ENCODE measurements at places on chromosomes 2 and 18.

- DNase-seq = no peak
These were observed 46.1 kb upstream of the THOC1 start for GRCh38 chr18:313931-314330.

DNA sequence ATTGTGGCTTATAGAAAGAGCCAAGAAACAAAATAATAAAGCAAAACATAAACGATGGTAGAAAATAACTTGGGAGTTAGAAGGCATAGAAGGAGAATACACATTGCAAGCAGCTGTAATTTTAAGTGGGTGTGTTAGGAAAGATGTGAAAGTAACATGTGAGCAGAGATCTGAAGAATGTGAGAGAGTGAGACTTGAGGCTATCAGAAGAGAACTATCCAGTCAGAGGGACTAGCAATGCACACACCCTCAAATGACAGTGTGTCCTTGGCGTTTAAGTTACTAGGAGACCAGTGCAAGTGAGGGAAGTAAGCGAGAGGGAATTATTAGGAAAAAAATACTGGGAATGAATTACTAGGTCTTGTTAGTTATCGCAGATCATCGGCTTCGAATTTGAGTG, 304.9 kb downstream of the DSEL start:
- DNase-seq = no peak

DNA sequence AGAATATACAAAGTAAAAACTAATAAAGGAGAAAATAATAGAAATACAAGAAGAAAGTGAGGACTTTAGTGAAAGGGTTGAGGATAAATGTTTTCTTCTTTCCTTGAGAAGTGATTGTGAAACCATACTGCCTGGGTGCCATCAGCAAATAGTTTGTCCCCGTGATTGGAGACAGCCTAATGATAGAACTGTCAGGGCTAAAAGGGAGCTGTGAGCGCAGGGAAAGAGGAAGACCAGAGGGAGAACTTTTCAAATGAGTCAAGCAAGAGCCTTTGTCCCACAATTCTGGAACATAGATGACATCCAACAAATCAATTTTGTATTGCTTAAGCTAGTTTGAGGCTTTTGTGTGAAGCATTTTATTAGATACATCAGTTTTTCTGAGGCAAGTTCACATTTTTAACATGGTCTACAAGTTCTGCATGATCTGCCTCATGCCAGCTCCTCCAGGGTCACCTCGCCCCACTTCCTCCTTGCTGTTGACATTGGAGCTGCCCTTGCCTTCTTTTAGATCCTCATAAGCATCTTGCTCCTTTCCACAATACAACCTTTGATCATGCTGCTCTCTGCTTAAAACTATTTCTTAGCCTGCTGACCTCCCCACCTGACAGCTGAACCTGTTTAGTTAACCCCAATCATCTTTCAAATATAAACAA, 213.4 kb upstream of the REG3G start:
- no peak for DNase-seq

GRCh38 chr2:240142859-240143258, 2.4 kb upstream of the OTOS start:
- no peak for DNase-seq

DNA sequence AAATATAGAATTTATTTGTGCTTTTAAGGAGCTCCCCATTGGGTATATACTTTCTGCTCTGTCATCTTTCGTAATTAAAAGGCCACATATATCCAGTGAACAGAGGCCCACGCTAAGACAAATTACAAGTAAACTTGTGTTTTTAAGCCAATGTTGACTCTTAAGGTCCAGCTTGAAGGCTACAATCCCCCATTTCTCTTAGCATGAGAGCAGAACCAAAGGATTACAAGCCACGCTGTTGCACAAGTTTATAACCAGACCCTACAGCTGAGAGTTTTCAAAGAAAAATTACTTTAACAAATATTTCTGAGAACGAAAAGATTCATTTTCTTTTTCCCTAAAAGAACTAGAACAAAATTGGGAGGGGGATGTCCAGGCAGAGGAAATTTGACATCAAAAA, 471.0 kb downstream of the TXNL1 start:
- no peak for DNase-seq

GRCh38 chr2:81324046-81324445, 1019.5 kb upstream of the LRRTM1 start:
- no peak for DNase-seq

DNA sequence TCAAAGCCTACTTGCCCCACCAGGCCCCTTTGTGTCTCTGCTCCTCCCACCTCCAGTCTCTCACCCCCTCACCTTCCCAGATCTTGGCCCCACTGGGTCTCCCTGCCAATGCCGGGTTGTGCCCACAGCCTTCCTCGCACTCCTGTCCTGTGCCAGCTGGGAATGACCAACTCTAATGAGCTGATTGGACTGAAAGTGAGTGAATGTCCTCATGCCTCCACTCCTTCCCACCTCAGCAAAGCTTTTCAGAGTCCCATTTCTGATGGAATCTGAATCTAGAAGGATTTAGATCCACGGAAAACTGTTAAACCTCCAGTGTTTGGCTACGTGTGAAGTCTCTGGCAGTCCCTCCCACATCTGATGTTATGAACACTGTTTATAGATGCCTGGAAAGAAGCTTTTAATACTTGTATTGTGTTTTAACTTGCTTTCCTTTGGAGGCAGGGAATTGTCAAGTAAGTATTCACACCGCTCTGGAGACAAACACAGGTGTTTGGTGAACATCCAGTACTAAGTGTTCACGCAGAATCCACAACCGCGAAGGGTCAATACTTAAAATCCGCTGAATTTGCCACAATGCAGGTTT, 103.9 kb downstream of the RTN4 start:
- no peak for DNase-seq

DNA sequence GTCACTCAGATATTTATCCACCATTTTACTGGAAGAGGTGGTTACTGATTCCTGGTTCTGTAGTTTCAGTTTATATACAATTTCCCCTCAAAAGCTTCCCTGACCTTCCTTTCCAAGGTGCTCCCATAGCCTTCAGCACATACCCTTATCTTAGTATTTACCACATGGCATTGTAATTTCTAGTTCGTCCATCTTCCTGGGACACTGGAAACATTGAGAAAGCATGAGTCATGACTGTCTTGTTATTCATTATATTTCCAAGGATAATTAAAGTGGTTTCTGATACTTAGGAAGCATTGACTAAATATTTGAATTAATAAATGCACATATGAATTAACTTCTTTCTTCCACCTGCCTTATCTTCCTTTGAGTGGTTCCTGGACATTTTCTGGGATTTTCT, 203.8 kb downstream of the ETAA1 start:
- no peak for DNase-seq

DNA sequence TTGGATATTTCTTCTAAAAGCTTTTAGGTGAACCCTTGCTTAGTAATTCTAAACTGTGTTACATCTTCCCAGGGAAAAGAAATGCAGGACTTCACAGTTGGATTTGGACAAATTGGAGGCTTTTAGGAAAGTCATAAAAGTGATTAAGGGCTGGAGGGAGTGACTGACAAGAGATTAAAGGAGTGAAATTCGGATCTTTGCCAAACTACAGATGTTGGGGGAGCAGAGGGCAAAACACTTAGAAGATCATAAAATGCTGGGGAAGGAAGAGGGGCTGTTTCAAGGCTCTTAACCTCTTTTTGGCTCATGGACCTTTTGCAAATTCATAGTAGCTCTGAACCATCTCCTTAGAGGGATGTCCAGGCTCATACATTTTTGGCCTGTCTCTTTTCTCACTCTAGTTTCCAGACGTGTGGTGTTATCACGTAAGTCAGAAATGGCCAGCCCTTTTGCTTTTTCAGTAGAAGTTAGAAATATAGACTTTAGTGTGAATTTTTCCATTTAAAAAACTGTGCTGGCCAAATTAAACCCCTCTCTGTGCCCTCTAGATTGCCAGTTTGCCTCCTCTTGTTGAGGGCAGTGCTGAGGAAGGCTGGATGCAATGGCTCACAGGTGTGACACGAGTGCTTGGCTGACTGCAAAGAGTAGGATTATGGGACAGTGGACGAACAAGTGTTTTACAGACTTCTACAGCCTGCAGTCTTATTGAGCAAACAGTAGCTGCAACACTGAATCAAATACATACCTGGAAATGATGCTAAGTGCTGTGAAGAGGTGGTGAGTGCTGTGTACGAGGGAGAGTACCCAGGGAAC, 109.9 kb downstream of the LYPD6B start:
- DNase-seq = no peak

GRCh38 chr2:130355578-130356431, at the start of gene PTPN18:
Gene PTPN18 (plus strand): TSS chr2:130356056. CDS start chr2:130356108, 52 bp downstream.
- DNase-seq = peak; percentile 63

DNA sequence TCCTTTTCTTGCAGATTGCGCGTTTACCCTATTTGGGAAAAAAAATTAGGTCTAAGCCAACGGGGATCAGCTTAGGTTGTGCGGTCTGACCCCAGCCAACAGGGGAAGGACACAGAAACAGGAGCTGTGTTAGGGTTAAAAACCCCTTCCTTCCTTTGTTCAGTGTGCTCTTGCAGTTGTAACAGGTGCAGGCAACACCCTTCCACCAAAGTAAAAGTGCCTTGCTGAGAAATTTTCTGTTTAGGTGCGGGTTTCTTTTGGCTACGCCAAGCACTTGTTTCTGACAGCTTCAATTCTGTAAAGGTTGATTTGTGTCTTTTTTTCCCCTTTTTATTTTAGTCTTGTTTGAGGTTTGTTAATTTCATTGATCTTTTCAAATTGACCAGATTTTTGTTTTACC, 92.5 kb downstream of the PTPN4 start:
- DNase-seq = no peak

- no peak for DNase-seq
These were observed 263.2 kb downstream of the TGIF1 start for GRCh38 chr18:3713166-3713565.

DNA sequence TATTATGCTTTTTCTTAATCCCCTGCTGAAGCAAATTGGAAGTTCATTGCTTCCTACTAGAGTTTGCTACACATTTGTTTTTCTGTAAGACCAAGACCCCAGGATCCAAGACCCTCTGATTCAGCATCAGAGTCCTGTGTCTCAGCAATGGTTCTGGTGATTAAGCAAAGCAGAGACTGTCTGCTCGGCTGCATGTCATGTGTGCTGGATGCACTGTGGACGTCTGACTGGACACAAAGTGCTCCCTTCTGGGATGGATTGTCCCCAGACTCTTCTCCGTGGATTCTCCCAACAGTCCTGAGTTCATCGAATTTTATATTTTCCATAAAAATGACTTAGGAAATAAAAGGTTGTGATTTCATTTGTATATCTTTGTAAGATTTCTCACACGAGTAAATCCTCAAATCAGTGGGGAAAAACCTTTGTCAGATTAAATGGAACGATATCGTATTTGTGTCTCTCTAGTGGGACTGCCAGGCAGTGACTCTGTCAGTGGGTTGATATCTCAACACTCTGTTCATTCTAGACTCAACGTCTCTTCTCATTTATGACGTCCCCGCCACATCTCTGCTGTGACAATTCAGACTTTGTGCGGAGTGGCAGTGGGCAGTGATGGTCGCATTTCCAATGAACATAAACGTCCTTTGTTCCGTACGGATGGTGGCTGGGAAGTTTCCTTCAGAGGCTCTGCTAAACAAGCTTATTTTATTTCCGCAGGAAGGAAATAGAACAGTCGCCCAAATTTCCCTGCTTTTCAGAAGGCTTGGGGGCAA, 58.6 kb downstream of the NCAPH start:
- DNase-seq = no peak

DNA sequence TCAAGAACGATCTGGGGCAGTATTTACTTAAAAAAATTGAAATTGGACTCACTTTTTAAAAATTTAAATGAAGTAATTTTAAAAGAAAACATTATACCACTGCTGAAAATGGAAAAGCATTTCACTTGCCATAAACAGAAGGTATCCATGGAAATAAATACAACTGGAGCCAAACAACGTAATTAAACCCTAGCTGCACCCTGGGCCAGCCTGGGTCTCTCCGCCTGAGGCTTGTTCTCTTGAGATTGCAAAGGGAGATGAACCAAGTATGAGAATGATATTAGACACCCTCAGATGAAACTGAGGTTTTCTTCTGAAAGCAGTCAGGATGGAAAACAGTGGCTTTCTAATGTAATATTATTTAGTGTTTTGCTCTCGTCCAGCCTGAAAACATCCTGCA, 264.4 kb downstream of the KCNE4 start:
- no peak for DNase-seq

- no peak for DNase-seq
These were observed 1.3 kb downstream of the YWHAQ start for GRCh38 chr2:9629222-9630116.

GRCh38 chr18:36811430-36811829, 17.4 kb downstream of the TPGS2 start:
- DNase-seq = no peak

DNA sequence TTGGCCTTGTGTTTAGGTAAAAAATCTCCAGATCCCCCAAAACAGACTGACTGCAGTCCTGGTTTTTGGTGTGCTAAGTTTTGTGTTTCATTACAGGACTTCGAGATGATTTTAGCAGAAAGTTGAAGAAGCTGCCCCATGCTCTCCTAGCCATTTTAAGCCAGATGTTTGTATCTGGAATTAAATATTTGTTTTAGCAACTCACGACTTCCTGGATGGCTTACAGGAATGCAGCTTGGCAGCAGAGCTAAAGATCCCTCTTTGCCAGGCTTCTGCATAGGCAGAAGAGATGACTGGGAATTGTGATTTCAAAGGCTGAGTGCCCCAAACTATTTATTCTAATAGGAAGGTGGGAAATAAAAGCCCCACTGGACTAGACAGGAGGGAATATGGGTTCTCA, 31.1 kb downstream of the ONECUT2 start:
- DNase-seq = no peak

DNA sequence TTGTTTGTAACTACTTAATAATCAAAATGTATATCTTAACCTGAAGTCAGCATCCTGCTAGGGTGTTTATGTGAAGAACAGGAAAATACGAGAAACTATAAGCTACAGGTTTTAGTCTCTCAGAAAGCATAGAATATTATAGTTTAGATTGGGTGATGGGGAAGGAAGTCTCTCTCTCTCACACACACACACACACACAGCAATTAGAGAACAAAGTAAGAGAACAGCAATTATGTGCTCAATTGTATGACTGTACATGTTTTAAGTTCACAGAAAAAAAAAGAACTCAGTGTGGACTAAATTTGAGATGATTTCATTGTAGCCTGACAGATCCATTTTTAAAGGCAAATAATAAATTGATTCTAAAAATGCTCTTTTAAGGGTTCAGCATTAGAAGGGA, 94.3 kb upstream of the ZNF516 start:
- no peak for DNase-seq

- no peak for DNase-seq
These were observed 119.1 kb upstream of the LYPD1 start for GRCh38 chr2:132789066-132789465.

GRCh38 chr2:229297247-229297646, 26.2 kb upstream of the PID1 start:
- no peak for DNase-seq

- peak; percentile 73 for DNase-seq
These were observed 39.8 kb upstream of the ADCYAP1 start for GRCh38 chr18:864872-865273.

GRCh38 chr2:37775908-37776250, 104.4 kb upstream of the CDC42EP3 start:
- no peak for DNase-seq

DNA sequence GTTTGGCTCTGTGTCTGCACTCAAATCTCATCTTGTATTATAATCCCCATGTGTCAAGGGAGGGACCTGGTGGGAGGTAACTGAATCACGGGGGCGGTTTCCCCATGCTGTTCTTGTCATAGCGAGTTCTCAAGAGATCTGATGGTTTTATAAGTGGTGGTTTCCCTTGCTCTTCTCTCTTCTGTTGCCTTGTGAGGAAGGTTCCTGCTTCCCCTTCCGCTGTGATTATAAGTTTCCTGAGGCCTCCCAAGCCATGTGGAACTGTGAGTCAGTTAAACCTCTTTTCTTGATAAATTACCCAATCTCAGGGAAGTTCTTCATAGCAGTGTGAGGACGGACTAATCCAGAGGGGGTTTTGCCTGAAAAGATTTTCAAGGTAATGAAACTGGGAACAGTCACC, 245.4 kb downstream of the GALR1 start:
- no peak for DNase-seq
